ENCODE measurements at places on chromosomes 4 and X. TPM values are rescaled to one million over a fixed set of nuclear protein-coding genes. Genes with fewer than 3 reads are reported as not detected.

DNA sequence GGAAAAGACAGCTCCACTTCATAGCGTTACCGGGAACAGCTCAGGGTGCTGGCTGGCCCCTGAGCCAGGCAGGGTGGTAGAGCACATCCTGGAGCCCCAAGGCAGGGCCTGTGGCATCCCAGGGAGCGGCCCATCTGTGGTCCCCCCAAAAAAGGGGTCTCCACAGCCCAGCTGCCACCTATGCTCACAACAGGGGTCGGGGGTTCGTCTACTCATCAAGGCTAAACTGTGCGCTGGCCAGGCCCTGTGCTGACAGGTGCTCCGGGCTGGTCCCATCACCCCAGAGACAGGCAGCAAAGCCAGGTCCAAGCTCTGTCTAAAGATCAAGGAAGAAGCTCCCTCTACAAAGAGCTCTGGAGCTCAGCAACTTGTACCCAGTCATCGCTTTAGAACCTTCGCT is 77.9 kb downstream of the DCTD start:
- no peak for DNase-seq
- no peak overlapping the region for H3K4me3 ChIP-seq
- H3K36me3 ChIP-seq, result no peaks in the 10 kb centered on the region
- H3K4me1 ChIP-seq, result no peaks in the 10 kb centered on the region
- no peak overlapping the region for H3K27ac ChIP-seq

The PAGE2B gene
- 0.28 TPM for total RNA-seq

DNA sequence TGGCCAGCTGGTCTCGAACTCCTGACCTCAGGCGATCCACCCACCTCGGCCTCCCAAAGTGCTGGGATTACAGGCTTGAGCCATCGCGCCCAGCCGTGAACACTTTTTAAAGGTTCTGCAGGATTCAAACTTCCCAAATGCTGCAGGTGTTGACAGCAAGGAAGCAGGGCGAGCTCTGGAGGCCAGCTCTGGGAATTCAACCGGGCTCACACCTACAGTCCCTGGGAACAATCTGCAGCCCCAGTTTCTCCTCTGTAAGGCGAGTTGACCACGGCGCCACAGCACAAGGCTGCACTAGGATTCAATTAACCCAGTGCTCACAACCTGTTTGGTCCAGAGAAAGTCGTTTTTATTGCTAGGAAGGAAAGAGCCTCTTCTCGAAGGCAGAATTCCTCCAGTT is 1.6 kb downstream of the MTNR1A start:
- H3K27ac ChIP-seq, result no peak overlapping the region
- peaks cover 9% of the 10 kb centered on the region for H3K27me3 ChIP-seq
- no peak overlapping the region for H3K4me3 ChIP-seq

DNA sequence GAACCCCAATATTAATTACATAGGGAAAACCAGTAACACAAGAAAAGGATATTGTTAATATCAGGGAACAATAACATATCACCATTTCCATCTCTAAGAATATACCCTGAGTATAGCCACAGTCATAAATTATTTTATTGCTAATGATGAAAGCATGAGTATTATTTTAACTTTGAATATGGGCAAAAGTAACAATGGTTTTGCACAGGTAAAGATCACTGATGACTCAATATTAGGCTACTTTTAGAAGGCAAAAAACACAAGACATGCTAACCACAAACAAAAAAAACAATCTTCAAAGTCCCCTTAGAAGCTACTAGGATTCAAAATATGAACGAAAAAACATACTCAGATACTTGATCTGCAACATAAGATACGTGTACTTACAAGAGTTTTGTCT is 36.5 kb downstream of the THOC2 start:
- H3K27ac ChIP-seq, result no peak overlapping the region
- no peak overlapping the region for H3K4me3 ChIP-seq
- no peak for DNase-seq
- no peaks in the 10 kb centered on the region for H3K36me3 ChIP-seq

DNA sequence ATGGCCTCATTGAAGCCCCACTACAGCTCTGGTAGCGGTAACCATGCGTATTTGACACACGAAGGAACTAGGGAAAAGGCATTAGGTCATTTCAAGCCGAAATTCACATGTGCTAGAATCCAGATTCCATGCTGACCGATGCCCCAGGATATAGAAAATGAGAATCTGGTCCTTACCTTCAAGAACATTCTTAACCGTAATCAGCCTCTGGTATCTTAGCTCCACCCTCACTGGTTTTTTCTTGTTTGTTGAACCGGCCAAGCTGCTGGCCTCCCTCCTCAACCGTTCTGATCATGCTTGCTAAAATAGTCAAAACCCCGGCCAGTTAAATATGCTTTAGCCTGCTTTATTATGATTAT is 876 bp downstream of the HPRT1 start:
- no peaks in the 10 kb centered on the region for H3K27me3 ChIP-seq
- H3K4me1 ChIP-seq, result no peaks in the 10 kb centered on the region
- peak overlapping the region; percentile 32 for H3K4me3 ChIP-seq

GRCh38 chr4:146105464-146105863 is 70.1 kb upstream of the LSM6 start:
- H3K4me3 ChIP-seq, result no peak overlapping the region
- H3K27me3 ChIP-seq, result peaks cover 2% of the 10 kb centered on the region
- H3K4me1 ChIP-seq, result no peaks in the 10 kb centered on the region
- no peaks in the 10 kb centered on the region for H3K36me3 ChIP-seq

DNA sequence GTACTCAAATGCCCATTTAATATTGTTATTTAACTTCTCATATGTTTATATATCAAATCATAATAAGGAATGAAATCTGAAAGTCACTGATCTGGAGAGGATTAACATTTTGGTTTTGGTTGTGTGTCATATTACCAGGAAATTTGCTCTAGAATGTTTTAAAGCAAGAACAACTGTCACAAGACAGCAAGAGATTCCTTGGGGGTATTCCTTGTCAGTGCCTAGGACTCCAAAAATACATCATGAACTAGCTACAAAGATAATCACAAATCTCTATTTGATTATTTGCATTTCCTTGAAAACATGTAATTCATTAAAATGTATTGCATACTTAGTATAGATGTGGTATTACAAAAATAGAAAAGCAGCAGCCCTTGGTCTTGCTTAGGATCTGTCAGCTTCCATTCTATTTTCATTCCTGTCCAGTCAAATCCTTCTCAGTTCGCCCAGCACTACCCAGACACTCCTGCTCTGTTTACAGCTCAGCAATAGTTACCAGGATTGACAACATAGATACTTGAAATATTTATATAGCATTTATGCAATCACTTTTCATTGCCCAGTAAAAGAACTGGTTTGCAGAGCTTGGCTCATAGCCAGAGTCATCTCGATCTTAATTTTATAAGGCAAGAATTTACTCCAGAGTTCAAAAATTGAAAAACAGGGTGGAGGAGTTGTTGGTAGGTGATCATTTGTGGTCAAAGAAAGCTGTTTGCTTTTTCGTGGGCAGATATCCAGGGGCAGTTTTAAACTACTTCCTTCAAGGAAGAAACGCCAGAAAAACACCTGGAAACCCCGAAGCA is 9.2 kb upstream of the BMP3 start:
- no peak for DNase-seq
- peaks cover 7% of the 10 kb centered on the region for H3K27me3 ChIP-seq
- H3K27ac ChIP-seq, result no peak overlapping the region
- no peak overlapping the region for H3K4me3 ChIP-seq
- no peaks in the 10 kb centered on the region for H3K36me3 ChIP-seq
- H3K4me1 ChIP-seq, result no peaks in the 10 kb centered on the region
